ENCODE measurements at places on chromosomes 2 and 18.
A peak's percentile ranks its signal among the peaks of the same experiment; 100 is the strongest.

GRCh38 chr18:55013685-55014084 is 54.4 kb upstream of the CCDC68 start:
- no peak for DNase-seq

DNA sequence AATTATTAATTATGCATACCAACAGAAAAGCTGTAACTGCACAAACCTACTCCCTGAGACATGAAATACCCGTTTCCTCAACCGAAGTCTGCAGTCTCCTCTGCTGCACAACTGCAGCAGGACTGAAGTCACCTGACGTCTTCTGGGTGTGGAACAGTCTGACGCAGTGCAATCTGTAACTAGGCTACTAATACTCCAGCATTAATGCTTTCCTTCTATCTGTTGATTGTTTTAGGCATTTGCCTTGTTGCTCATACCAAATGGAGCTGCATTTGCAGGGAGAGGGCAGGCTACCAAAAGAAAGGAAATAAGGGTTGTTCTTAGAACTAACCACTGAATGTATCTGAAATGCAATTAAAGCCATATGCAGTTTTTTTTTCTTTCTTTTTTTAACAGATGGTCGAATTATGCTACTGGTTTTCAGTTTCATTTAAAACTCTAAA is 40.1 kb downstream of the RTN4 start:
- DNase-seq, result peak; percentile 58

GRCh38 chr18:5673616-5674015 is 129.8 kb upstream of the EPB41L3 start:
- DNase-seq, result no peak

- peak; percentile 24 for DNase-seq
Measured at GRCh38 chr2:229591611-229592010, 122.7 kb downstream of the DNER start.

DNA sequence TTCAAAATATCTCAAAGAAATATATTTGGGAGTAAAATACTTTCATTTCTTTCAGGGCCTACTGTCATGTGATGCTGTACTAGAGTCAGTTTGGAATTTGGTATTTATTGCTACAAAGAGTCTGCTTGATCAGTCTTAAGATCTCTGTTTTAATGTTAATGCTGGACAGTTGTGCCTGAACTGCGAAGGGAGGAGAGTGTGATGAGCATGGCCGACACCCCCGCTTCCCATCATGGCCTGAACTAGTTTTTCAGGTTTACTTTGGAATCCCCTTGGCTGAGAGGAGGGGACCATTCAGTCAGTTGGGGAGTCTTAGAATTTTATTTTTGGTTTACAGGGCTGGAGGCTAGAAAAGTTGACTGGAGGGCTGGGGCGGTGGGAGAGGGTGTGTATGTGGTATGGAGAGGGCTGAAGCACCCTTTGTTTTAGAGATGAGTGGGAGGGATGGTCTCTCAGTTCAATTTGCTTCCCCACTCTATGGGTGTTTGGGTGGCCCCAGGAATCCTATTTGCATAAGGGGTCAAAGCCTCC is 20.9 kb upstream of the TEX44 start:
- no peak for DNase-seq

- DNase-seq, result no peak
Measured at GRCh38 chr2:65500310-65501040, 68.1 kb upstream of the SPRED2 start.

- DNase-seq, result no peak
Measured at GRCh38 chr2:1603059-1603458, 141.3 kb downstream of the PXDN start.

GRCh38 chr2:287471-287885 is 413 bp downstream of the ALKAL2 start:
- no peak for DNase-seq

Measured in amygdala (tissue), 56 donors.